ENCODE measurements at places on chromosomes 6 and 20.

- ATAC-seq, result no peak
These were observed 11.1 kb upstream of the TSPYL1 start for GRCh38 chr6:116290799-116291198.

- peak; percentile 41 for ATAC-seq
These were observed 92.6 kb upstream of the SOX4 start for GRCh38 chr6:21501021-21501354.

GRCh38 chr20:14778875-14779274, 441.5 kb upstream of the FLRT3 start:
- ATAC-seq, result no peak

GRCh38 chr6:2966347-2966746, 5.0 kb downstream of the SERPINB6 start:
- ATAC-seq, result no peak

DNA sequence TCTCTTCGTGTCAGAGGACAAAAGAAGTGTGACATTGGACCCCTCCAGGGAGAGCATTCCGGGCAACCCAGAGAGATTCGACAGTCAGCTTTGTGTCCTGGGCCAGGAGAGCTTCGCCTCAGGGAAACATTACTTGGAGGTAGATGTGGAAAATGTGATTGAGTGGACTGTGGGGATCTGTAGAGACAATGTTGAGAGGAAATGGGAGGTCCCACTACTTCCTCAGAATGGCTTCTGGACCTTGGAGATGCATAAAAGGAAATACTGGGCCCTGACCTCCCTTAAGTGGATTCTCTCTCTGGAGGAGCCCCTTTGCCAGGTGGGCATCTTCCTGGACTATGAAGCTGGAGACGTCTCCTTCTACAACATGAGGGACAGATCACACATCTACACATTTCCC, 9.5 kb upstream of the BTN3A3 start:
- no peak for ATAC-seq

GRCh38 chr20:53599044-53599362, 5.4 kb upstream of the ZNF217 start:
- ATAC-seq, result no peak

- ATAC-seq, result no peak
These were observed 12.3 kb upstream of the HMGN4 start for GRCh38 chr6:26525838-26526237.

DNA sequence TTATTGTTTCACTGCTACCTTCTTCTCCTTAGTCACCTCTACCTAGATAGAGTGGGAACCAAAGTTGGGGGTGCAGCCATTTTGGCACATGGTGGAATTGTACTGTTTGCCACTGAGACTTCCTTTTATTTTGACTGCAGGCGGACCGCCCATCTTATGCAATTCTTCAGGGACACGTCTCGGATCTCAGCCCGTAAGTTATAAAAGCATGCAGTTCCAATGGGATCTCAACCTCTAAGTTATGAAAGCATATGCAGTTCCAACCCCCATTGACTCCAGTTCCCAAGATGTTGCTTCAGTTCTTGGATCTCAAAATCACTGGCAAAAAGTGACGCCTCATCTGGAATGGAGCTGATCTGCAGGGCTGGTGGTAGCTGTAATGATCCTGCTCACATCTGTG, 41.2 kb upstream of the CDH4 start:
- no peak for ATAC-seq

GRCh38 chr20:47758517-47759450, 26.5 kb downstream of the SULF2 start:
- peak; percentile 34 for ATAC-seq

GRCh38 chr6:47743744-47744143, 38.1 kb upstream of the OPN5 start:
- no peak for ATAC-seq

DNA sequence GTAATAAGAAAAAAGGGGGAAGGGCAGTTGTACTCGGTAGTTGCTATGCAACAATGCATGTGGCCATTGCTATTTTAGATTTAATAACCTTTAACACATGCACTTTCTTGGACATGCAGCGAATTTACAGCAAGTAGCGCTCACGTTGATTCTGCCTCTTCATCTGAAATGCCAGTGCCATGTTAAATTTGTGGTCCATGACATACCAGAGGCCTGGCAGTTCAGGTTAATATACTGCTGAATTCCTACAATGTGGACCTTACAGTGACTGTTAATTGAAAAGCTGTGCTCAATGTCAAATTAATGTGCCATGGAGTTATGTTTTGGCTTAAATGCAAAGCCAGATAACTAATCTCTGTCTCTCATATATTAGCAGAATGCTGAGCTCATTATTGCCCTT, 699.7 kb downstream of the DOK5 start:
- no peak for ATAC-seq

- ATAC-seq, result no peak
These were observed 180.6 kb upstream of the PDE10A start for GRCh38 chr6:165843568-165844113.

GRCh38 chr20:53915446-53916172, 154.8 kb downstream of the BCAS1 start:
- peak; percentile 95 for ATAC-seq

- no peak for ATAC-seq
These were observed 17.4 kb upstream of the GFOD1 start for GRCh38 chr6:13504611-13505344.

DNA sequence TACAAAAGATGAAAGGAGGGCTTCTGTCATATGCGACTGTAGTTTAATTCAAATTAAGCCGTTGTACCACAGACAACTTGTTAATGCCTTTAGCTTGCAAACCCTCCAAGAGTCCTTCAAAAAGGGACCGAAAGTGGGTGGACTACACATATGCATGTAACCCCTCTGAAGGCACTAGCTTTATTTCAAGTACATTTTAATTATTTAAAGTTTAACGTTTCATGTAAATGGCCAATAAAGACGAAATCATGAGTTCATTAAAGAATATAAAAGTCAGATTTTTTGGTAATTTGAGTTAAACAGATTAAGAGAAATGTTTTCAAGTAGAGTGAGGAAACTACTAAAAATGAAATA, 12.8 kb downstream of the PRDM13 start:
- no peak for ATAC-seq

GRCh38 chr6:32430179-32430578, 9.5 kb upstream of the HLA-DRA start:
- ATAC-seq, result no peak

- ATAC-seq, result no peak
These were observed 65.1 kb downstream of the ZBTB2 start for GRCh38 chr6:151326116-151326825.

DNA sequence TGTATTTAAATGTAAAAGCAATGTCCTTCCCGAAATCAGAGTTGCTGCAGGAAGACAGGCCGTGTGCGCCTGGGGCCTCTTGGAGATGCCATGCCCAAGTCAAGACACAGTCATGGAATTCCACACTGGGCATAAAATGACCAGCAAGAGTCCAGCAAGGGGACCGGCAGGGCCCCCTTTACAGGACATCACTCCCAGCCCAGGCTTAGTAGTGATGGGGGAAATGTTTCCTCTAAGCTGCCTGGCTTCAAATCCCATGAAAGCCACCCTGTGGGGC, 1.9 kb upstream of the PPP1R3G start:
- no peak for ATAC-seq

DNA sequence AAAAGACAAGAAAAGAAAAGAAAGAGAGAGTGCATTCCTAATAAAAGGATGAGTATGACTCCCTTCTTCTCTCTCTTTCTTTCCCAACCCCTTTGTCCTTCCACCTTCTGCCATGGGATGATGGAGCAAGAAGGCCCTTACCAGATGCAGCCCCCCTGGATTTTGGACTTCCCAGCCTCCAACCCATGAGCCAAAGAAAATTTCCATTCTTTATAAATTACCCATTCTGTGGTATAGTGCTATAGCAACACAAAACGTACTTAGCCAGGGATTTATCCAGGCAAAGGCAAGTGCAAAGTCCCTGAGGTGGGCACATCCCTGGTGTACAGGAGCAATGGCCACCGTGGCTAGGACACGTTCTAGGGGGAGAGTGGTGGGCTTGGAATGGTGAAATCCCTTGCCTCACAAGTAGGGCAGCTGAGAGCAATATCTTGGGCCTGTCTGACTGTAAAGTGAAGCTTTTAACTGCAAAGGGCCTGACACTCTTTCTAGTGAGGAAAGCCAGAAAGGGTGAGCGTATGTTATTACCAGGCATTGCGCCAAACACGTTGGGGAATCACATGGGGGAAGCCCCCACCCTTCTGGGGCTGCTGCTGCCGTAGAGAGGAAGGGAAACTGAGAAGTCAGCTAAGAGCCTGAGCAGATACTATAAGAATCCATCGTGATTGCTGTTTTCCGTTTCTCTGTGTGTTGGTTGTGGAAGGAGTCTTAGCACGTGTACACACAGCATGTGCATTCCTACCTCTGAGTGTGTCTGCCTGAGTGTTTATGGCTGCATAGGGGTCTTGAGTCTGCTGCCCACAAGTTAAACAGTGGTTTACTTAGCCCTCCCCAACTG, 50.7 kb upstream of the SIRPA start:
- ATAC-seq, result peak; percentile 99

DNA sequence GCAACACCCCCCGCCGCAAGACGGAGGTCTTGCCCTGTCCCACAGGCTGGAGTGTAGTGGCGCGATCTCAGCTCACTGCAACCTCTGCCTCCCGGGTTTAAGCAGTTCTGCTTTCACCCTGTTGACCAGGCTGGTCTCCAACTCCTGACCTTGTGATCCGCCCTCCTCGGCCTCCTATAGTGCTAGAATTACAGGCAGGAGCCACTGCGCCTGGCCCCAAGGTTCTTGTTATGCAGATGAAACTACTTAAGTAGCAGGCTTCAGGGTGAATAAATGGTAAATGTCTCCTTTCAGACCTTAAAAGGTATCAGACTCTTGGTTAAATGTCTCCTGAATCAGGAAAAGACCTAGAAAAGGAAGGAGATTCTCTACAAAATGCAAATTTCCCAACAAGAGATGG, 95.4 kb upstream of the TMEM181 start:
- no peak for ATAC-seq

DNA sequence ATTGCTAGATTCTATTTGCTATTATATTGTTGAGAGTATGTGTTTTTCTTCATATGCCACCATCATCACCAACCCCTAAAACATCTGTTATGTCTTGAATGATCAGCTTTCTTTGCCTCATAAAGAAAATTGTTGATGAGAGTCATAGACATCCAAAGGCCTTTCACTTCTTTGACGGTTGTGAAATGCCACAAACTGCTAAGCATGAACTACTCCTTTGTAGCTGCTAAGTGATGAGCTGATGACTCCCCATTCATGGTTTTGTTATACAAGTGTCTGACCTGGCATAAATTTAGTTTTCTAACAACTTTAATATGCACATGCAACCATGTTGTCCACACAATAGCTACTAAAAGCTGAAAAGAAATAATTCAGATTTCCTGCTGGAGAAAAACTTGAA, 684 bp upstream of the MED23 start:
- ATAC-seq, result no peak

DNA sequence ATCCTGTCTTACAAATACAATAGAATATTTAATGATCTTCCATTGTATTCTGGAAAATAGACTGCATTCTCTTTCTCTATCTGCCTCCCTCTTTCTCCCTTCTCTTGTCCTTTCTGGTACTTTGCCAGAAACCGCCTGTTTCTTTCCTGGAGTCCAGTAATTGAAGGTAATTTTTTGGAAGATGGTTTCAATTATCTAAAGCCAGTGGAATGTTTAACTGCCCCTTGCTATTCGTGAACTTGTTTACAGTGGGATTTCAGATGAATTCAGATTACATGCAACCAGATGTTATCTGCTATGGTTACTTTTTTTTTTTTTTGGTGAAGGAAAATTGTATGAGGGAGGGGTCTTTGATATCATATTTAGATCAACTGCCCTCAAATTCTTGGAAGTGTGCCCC, 655.5 kb upstream of the FLRT3 start:
- ATAC-seq, result no peak

GRCh38 chr20:24915440-24915839, 33.6 kb upstream of the CST7 start:
- peak; percentile 27 for ATAC-seq

- no peak for ATAC-seq
These were observed 37.0 kb downstream of the DYNLT1 start for GRCh38 chr6:158607411-158608170.

DNA sequence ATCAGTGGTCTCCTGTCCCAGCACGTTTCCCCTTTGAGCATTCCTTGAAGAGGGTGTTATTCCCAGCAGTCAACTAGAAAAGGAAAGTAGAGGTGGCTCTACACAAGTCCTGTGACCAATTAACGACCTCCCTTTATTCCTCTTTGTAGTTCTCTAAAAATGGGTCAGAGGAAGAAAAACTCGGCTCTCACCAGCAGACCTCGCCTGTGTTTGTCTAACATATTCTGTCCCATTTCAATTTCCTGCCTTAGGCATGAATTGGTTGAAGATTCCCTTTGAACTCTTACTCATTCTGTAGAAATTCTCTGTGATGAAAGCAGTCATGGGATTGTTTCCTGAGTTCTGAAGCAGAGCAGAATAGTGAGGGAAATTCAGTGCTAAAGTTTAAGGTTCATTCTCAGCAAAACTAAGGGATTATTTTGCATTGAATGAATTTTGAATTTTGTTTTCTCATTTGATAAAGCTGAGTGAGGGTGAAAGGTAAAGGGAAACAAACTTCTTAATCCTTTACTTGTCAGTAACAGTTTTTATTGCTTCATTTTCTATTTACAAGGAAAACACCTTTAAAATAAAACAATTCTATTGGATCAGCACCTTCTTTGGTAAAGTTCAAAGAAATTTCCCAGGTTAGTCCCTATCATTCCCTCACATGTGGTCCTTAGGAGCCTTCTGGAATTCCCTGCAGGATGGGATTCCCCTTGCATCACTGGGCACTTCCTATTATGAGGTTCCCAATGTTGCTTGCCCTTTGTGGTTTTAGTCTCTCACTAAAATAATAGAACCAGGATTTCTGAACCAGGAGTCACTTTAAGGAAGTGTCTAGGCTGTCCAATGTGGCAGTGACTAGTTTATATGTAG, 105.8 kb downstream of the SLX4IP start:
- no peak for ATAC-seq

GRCh38 chr6:31568537-31568961, 3.5 kb upstream of the LTA start:
- peak; percentile 88 for ATAC-seq

- ATAC-seq, result no peak
These were observed 110.9 kb downstream of the QRSL1 start for GRCh38 chr6:106740287-106740686.

- ATAC-seq, result peak; percentile 82
These were observed 541 bp downstream of the SNX21 start for GRCh38 chr20:45833883-45834796.

GRCh38 chr6:37724530-37725220, 27.0 kb upstream of the MDGA1 start:
- no peak for ATAC-seq

GRCh38 chr6:105779110-105779509, 307.0 kb upstream of the PRDM1 start:
- no peak for ATAC-seq

All from stimulated activated memory B cell treated with anti-CD40 and anti-IgM and Interleukin-4, amounts not matched to agents 10 μg/mL and 1 μg/mL and 100 μg/mL, for 72 hours (primary cell).